ENCODE measurements at places on chromosomes 6 and 20. TPM values are rescaled to one million over a fixed set of nuclear protein-coding genes. Genes with fewer than 3 reads are reported as not detected.

DNA sequence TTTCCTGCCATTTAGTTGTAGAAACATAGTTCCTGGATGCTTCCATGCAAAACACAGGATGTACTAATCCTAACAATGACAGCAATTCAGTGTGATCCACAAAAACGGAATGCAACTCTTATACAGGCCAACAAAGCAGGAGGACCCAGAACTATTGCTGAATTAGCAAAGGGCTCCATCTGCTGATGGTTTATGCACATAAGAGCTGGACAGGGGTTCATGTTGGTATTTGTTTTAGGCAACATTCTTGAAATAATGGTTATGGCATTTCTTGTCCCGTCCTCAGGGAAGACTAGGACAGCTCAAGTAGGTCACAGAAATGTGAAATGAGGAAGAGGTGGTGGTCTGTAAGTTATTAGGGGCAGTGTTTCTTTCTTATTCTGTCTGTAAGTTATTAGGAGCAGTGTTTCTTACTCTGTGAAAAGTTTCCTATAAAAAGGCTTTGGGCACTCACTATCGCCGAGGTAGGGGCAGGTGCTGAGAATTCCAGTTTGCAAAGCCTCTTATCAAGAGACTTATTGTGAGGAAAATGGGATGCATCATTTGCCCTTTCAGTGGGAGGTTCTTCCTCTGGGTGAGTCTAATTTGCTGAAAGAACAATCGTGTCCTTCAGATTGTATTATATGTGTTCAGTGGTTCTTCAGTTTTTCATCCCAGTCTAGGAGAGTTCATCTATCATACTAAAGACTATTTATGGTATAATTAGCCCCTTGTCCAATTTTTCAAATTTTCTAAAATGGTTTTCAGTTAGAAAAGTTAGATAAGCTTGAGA is 171.1 kb downstream of the MCHR2 start:
- DNase-seq: peak; percentile 49

The TGM2 gene
- 861 TPM for polyA plus RNA-seq

The LY86 gene
- not detected for polyA plus RNA-seq

- no peak for DNase-seq
Observed at GRCh38 chr6:4363656-4364055, 228.3 kb upstream of the ECI2 start.

GRCh38 chr6:71203206-71203605 is 85.4 kb upstream of the OGFRL1 start:
- DNase-seq: no peak

The NTSR1 gene
- 0.11 TPM for polyA plus RNA-seq

DNA sequence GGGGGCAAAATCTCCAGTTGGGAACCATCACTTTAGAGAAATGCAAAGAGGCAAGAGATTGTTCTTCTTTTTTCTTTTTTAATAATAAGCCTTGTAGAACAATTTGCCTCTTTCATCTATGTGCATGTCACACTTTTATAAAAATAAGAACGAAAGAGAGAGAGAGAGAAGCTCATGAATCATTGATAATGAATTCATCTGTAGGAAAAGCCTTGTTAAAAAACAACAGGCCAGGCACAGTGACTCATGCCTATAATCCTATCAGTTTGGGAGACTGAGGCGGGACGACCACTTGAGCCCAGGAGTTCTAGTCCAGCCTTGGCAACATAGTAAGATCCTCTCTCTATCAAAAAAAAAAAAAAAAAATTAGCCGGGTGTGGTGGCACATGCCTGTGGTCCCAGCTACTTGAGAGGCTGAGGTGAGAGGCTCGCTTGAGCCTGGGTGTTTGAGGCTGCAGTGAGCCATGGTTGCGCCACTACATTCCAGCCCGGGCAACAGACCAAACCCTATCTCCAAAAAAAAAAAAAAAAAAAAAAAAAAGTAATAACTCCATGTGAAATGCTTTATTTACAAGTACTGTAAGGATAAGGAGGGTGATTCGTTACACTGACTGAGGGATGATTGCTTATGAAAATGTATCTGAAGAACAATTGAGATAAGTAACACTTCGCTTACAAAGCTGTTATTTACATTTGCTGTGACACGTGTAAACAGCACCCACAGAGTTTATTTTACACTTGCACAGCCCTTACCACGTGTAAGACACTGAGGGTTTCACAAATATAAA is 6.0 kb downstream of the CCN5 start:
- peak; percentile 46 for DNase-seq

- no peak for DNase-seq
Observed at GRCh38 chr20:33853507-33853813, 42.3 kb downstream of the CHMP4B start.

DNA sequence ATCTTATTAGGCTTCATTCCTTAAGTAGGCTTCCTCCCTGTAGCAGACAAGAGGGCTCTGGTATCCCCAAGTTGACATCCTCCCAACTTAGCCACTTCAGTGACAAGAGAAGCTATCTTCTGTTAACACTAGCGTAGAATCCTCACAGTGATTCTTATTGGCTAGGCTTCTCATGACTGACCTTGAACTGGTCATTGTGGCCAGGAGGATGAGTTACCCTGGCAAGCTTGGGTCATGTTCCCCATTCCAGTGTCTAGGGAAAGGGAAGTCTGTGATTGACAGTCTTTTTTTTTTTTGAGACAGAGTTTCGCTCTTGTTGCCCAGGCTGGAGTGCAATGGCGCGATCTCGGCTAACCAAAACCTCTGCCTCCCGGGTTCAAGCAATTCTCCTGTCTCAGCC is 7.1 kb downstream of the CDKAL1 start:
- DNase-seq: no peak

GRCh38 chr6:127914240-127914639 is 13.4 kb upstream of the THEMIS start:
- DNase-seq: no peak

DNA sequence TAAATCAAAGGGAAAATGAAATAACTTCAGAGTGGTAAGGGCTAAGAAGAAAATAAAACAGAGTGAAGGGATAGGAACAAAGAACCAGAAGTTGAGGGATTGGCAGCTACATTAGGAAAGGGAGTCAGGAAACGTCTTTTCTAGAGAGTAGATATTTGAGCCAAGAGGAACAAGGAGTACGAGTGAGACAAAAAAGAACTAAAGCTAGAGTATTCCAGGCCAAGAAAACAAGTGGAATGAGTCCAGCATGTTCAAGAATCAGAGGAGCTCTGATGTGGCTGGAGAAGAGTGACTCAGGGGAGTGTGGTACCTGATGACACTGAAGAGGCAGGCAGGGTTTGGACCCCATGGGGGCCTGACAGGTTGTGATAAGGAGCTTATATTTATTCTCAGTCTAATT is 66.3 kb downstream of the CEP162 start:
- DNase-seq: peak; percentile 34

The PPARD gene
- 29.2 TPM for polyA plus RNA-seq

- no peak for DNase-seq
Observed at GRCh38 chr20:10185741-10186558, 32.7 kb upstream of the SNAP25 start.

The EYS gene
- polyA plus RNA-seq: 0.01 TPM

GRCh38 chr6:8100159-8100854 is 2.0 kb downstream of the EEF1E1 start:
- no peak for DNase-seq
